Stimulated activated CD4-positive, alpha-beta T cell treated with anti-CD3 and anti-CD28 coated beads, Interleukin-4, amount 100 ng/mL, for 48 hours (primary cell): ENCODE measurements at places on chromosomes 2 and 18.

GRCh38 chr2:37318401-37318800 is 6.2 kb downstream of the PRKD3 start:
- DNase-seq, result no peak

DNA sequence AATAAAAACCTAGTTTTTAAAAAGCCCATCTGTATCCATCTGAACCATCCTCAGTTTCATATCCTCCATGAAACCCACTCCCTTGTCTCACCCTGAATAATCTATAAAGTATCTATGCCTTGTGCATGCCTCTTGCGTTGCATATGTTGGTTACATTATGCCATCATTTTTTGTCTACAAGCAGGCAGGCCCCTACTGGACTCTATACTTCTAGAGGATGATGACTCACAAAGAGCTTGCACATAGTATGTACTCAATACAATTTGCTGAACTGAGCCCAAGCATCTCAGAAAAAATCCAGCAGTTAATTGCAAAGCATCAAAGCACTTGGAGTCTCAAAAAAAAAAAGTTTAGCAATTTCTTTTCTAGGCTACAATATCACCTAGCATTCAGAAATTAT is 95.6 kb downstream of the DYM start:
- DNase-seq, result no peak

GRCh38 chr2:135762022-135762421 is 20.4 kb downstream of the UBXN4 start:
- no peak for DNase-seq

DNA sequence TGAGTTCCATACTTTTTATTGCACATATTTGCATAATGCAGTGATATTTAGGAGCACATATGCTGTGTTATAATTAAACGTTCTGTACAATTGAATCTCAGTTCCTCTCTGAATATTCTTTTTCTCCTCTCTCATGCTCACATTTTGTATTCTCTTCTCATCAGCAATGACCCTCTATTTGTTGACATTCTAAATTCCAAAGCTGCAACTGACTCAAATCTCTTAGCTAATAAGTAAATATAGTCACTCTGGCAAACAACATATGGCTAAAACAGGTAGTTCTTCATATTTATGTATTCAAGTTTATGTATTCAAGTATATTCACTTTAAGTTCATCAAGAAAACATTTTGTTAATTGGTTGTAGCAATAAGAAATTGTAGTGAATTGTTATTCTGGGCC is 907.4 kb upstream of the VRK2 start:
- DNase-seq, result no peak

GRCh38 chr2:53994818-53995808 is 24.3 kb upstream of the PSME4 start:
- DNase-seq, result no peak

- DNase-seq, result no peak
These were observed 15.1 kb downstream of the CHMP1B start for GRCh38 chr18:11866329-11866728.

GRCh38 chr2:107810734-107811133 is 16.0 kb upstream of the RGPD4 start:
- DNase-seq, result no peak

GRCh38 chr2:64213532-64214275 is 69.5 kb upstream of the PELI1 start:
- no peak for DNase-seq

DNA sequence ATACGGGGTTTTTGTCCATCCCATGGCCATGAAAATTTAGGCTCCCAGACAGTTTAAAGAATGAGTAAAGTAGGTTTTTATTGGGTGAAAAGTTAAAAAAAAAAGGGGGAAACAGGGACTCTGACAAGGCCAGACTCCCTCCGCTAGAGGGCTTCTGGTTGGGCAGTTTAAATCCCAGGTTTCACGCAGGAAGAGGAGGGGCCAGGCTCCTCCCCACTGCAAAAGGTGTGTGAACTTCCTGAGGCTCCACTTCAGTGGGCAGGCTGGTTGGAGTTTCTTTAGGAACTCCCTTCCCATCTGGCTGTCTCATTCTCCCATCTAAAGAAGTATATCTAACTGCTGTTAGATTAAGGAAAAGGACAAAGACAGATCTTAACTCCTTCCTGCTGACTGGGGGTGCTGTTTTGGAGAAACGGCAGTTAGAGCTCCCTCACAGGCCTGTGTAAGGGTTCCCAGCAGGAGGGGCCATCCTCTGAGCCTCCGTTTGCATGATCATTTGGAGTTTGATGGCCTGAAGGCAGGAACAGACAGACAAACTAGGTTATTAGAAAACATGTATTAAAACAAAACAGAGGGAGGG is 1160.7 kb downstream of the CNTNAP5 start:
- DNase-seq, result no peak

DNA sequence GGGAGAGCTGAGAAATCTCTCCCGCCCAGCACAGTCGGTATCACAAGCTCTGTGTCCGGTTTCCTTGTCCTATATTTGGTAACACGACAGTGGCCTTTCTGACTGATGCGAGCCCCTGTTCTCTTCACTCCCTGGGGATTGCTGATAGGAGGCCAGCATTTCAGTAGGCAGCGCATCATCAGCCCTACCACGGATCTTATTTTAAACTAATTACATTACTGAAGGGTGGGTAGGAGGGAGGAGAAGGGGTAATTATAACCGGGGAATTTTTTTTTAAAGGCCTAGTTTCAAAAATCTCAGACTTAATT is 125.6 kb upstream of the LGALSL start:
- no peak for DNase-seq

DNA sequence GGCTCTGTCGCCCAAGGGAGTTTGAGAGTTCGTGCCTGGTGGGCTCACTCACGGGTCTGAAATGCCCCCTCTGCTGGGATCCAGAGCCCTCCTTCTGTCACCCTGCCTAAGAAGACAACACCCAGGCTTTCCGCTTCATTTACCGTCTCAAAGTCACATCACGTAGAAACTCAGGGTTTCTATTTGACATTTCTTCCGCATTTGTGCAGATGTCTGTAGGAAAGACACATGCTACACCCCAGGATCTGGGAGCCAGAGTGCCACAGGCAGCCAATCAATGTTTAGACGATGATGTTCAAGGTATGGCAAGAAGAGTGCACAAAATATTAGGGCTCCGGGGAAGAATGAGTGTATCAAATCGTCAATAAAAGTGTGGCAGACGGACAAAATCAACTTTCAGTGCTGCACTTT is 24.4 kb upstream of the ACKR3 start:
- no peak for DNase-seq

DNA sequence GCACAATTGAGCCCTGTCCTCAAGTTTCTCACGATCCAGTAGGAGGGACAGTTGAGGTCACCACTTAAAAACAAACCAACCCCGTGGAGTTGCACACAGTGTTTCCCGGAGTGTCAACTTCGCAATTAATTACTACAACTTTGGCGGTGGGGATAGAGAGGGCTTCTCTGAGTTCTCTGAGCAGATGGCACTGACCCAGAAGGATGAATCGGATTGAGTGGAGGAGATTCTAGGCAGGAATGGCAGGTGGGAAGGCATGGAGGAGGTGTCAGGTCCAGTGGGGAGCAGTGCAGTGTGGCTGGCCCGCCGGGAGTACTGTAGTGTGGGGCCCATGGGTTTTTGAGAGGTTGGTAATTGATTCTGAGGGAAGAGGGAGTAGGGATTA is 12.0 kb downstream of the SIX3 start:
- DNase-seq, result no peak

- no peak for DNase-seq
These were observed 36.3 kb downstream of the HDHD2 start for GRCh38 chr18:47113796-47114540.

DNA sequence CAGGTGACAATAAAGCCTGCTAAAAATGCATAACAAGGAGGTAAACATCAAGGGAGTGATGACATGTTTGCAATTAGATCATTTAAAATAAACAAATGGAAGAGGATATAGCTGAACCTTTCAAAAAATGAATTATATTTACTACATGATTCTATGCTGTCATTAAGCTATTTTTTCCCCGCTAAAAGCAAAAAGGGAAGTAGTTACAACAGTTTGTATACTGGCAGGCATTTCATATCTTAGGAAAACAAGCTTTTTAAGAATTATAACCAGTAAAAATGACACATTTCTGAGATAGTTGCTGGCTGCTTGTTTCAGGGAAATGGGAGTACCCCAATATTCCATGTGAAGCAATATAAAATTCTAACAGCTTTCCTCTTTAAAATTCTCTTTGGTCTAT is 89.1 kb upstream of the ITGB6 start:
- DNase-seq, result no peak

GRCh38 chr2:187390891-187391290 is 57.2 kb downstream of the CALCRL start:
- DNase-seq, result no peak

DNA sequence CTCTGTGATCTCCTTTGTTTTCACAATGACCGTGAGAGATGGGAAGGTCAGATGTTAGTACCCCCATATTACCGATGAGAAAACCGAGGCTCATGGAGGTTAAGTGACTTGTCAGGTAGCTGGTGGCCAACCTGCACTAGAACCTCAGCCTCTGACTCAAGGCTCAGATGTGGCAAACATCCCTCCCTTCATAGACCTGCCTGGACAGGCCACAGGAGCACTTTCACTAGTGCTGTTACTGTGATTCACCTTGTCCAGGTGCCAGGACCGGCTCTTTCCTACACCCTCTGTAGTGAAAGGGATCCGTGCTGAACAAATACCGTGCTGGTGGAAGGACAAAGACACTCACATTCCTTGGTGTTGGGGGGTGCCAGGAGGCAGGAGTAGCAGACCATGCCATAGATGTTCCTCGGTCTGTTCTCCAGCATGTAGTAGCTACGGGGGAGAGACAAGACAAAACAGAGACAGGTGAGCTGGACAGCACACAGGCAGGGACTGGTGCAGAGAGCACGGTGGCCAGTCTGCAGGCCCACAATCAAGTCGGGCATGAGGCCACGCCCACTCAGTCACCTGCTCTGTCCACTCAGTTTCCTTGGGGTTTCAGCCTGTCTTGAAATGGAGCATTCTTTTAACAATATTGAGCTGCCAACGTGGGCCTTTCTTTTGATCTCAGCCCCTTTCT is 65.9 kb downstream of the EDAR start:
- DNase-seq, result no peak
